ENCODE measurements at places on chromosomes 11 and 22. TPM values are rescaled to one million over a fixed set of nuclear protein-coding genes. Genes with fewer than 3 reads are reported as not detected.

DNA sequence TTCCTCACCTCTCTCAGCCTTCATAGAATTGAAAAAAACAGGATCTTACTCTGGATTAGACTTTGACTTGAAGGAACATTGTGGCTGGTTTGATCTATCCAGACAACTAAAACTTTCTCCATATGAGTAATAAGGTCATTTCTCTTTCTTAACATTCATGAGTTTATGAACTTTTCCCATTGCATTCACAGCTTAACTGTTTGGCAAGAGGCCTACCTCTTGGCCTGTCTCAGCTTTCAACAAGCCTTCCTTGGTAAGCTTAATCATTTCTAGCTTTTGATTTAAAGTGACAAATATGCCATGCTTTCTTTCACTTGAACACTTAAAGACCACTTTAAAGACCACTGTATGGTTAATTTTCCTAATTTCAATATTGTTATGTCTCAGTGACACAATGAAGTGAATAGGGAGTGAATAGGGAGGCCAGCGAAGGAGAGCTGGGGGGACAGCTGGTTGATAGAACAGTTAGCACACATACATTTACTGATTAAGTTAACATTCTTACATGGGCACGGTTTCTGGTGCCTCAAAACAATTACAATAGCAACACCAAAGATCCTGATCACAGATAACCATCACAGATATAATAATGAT lies 17.0 kb downstream of the IMMP1L start:
- DNase-seq, result no peak

GRCh38 chr11:69013009-69013951 lies at the start of gene MRGPRF:
MRGPRF (minus strand) TSS chr11:69013246; CDS start chr11:69009901, 3,345 bp downstream.
- DNase-seq, result no peak

- DNase-seq, result no peak
These were observed 14.4 kb upstream of the APOL4 start for GRCh38 chr22:36215981-36216380.

- DNase-seq, result no peak
These were observed 22.4 kb downstream of the DERL3 start for GRCh38 chr22:23816156-23816976.

DNA sequence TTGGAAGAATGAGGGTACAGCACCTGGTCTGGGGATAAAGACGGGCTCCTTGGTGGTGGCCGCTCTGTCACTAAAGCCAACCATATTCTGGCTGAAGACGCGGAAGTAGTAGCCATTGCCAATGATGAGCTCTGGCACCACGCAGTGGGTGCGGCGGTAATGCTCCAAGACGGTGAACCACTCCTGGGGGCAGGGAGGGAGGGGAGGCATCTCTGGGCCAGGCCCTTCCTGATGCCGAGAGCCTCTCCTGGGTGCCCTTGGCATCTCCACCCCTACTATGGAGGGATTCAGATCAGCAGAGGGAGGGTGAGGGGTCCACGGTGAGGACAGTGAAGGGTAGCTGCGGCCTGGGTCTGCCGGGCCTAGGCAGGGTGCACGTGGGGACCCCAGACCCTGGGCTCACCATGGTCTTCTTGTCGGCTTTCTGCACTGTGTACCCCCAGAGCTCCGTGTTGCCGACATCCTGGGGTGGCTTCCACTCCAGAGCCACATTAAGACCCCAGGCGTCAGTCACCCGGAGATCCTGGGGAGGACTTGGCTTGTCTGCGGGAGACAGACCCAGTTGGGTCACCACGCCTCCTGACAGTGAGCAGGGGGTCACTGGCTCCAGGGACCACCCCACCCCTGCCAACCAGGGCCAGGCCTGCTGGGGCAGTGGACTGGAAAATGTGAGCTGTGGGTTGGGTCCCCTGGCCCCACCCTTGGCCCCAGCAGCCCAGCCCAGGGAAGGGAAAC lies 19.5 kb downstream of the MYBPC3 start:
- DNase-seq, result no peak

DNA sequence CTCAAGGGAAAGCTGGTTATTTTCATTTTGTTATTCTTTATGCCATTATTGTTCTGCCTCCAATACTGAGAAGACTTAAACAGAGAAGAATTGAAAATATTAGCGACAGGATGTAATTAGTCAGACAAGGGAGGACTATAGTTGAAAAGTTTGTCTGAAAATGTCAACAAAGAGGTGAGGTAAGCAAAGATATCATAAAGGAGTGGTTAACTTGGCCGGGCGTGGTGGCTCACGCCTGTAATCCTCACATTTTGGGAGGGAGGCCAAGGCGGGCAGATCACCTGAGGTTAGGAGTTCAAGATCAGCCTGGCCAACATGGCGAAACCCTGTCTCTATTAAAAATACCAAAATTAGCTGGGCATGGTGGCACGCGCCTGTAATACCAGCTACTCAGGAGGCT lies 4.1 kb upstream of the HYLS1 start:
- no peak for DNase-seq

GRCh38 chr22:19471572-19471971 lies 7.4 kb downstream of the UFD1 start:
- DNase-seq, result no peak

DNA sequence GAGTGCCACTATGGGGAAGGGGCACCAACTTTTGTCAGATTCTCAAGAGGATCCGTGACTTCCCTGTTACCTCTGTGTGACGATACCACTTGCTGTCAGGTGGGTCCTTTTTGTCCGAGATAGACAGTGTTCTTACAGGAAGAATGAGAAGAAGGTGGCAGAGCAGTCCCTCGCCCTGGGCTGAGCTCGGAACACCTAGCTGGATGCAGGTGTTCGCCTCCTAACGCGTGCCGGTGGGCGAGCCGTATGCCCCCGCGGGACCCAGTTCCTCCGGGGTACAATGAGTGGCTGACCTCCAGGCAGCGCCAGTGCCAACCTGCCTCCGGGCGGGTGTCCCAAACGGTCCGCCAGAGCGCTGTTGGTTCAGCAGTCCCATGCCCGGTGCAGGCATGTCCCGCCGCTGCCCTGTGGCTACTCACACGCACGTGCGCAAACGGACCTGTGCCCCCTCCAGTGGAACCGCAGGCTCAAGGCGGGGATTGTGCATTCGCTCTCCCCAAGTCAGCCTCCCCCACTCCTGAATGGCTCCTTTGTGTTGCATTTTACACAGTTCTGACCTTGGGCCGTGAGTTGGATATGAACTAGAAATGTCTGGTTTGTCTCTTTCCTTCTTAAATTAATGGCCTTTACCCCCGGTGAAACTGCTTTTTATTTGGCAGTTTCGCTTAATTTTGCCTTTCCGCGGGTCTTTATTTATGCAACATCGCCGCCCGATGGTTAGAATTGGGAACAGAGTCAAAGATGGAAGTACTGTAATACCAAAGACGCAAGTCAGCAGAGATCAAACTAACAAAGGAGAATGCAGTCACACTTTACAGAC lies 1.1 kb upstream of the ABTB2 start:
- peak; percentile 76 for DNase-seq

GRCh38 chr11:30328681-30329080 lies 5.8 kb downstream of the ARL14EP start:
- DNase-seq, result no peak

DNA sequence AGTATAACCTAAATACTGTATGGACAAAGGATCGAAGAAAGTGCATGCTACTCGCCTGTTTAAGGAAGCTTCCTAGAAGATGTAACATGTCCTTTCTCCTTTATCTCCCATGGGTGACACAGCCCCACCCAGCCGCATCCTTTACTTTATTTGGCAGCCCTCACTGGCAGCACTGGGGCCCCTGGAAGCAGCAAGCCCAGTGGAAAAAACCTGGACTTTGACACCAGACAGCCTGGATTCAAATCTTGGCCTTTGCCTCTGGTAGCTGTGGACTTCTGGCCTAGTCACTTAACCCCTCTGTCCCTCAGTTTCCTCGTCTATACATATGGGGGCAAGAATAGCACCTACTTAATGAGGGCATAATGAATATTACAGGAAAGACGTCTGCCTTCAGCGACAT lies 67.1 kb downstream of the MYEOV start:
- DNase-seq, result no peak

DNA sequence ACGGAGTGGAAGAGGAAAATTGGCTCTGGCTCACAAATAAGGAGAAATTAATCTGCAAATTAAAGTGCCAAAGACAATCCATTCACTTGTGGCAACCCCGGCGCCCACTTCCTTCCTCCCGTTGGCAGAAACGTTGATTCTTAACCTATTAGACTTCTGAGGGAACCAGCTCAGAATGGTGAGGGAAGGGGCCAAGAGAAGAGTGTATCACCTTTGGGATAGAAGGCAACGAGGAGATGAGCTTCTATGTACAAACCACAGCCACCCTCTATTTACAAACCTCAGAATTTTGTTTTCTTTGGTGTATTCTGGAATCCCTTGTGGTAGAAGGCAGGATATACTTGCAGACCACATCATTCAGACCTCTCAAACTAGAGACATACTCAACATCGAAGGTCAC lies 1.1 kb downstream of the MB start:
- no peak for DNase-seq

- no peak for DNase-seq
These were observed 1436.3 kb downstream of the TBC1D22A start for GRCh38 chr22:48198489-48199459.

DNA sequence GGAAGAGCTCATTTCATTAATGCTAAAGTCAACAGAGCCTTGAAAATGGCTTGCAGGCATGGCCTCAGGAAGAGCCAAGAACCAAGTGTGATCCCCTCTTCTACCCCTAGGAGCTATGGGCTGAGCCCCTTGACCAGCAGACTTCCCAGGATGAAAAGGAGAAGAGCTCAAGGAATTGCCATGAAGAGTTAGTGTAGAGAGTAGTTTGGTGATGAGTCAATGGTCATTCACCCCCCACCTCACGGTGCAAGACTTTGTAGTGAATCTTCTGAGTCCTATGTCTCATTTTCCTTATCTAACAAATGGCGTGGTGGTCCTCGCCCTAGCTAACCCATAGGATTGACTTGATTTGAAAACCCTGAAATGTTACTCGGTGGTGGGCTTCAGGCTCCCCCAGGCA lies 422.4 kb upstream of the CADM1 start:
- DNase-seq, result no peak

DNA sequence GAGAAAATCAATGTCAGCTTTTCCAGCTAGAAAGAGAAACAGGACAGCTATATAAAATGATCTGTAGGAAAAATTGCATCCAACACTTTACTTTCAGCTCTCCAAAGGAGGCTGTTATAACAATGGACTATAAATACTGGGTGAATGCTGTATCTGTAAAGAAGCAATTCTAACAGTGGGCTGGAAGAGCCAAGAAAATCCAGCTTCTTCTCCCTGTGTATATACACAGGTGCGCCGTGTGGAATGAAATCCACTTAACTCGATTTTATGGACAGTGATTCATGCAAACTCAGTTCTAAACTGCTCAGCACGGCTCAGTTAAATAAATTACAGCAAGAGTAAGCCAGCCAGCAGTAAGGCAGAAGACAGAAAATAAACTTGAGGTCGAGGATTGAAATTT lies 32.5 kb upstream of the LMO2 start:
- no peak for DNase-seq

KRTAP5-11 gene
- total RNA-seq, result not detected

ZNF214 gene
- 3.0 TPM for total RNA-seq

FADS2 gene
- total RNA-seq, result 19.2 TPM

GAL3ST1 gene
- total RNA-seq, result 8.2 TPM

OR56A3 gene
- total RNA-seq, result not detected

BATF2 gene
- 4.5 TPM for total RNA-seq

MMP11 gene
- 2.0 TPM for total RNA-seq

Data from Calu3 (cell line).